Left lobe of liver (tissue), 2 donors: ENCODE measurements at places on chromosomes 16 and 17.

DNA sequence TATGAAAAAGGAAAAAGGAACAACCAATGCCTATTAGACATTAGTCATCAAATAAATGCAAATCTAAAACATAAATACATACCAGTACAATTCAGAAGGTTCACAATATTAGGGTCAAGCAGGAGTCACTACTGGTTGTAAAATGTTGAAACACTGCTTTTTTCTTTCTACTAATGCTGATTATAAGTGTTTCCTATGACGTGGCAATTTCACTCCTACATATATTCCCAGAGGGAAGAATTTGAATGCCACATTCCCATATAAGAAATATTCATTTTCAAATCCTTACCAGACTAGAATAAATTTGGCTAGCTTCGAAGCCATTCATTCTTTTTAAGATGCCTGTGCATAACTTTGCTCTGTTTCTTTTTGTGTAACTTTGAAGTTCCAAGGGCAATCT, 2.6 kb upstream of the KRTAP9-2 start:
- DNase-seq = no peak

DNA sequence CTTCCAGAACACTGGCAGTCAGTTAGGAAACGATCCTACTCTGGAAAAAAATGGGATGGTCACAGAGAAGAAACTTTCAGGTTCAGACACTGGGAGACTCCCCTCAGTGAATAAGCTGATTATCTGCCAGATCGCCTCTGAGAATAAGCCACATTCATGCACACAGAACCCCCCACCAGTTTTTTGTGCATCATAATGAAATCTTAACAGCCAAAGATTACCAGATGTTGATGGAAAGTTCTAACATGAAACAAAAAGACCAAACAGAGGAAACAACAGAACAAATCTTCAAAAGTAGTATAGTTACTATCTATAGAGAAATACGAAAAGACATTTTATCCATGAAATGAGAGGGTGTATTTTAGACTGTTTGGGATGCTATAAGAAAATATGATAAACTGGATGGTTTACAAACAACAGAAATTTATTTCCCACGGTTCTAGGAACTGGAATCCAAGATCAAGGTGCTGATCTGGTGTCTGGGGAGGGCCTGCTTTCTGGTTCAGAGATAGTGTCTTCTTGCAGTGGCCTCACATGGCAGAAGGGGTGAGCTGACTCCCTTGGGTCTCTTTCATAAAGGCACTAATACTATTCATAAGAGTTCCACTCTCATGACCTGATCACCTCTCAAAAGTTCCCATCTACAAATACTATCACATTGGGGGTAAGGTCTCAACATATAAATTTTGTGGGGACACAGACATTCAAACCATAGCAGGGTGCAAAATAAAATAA, 8.0 kb upstream of the AMZ2 start:
- DNase-seq = no peak

- DNase-seq = no peak
Measured at GRCh38 chr16:56807011-56807675, 57.9 kb upstream of the SLC12A3 start.

DNA sequence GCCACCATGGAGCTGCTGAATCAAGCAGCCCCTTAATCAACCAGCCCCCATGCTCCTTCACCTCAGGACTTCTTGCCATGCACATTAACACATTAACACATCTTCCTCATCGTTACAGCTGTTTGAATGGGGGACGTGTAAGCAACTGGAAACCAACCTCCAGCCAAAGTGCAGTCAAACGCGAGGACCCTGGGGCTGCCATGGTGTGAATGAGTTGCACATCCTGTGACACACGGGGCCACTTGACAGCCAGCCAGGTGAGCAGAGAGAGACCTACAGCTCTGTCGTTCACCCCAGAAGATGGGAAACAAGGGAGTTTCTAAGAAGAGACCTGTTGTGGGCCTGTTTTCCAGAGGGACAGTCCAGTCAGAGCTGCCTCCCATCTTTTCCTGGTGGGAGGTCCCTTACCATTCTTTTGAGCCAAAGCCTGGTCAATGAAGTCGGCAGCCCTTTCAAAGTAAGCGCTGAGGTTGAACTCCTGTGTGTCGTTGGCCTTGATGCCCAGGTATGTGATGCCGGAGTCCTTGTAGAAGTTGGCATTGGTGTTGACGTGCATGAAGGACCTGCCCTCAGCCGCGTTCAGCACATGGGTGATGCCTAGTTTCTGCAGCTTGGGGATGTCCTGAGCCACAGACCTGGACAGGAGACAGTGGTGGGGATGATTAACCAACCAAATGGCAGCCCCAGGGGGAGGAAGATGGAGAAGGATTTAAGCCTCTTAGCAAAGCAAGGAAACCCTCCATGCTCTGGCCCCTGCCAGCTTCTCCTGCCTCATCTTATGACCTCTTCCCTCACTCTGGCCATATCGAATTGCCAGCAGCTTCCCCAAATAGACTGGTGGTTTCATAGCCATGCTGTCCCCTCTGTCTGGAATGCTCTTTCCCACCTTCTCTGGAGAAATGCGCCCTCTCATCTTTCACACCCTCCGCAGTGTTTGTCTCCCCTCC, 4.2 kb downstream of the DUSP3 start:
- no peak for DNase-seq

GRCh38 chr17:47239967-47240651, 13.5 kb upstream of the ITGB3 start:
- DNase-seq = peak; percentile 59

DNA sequence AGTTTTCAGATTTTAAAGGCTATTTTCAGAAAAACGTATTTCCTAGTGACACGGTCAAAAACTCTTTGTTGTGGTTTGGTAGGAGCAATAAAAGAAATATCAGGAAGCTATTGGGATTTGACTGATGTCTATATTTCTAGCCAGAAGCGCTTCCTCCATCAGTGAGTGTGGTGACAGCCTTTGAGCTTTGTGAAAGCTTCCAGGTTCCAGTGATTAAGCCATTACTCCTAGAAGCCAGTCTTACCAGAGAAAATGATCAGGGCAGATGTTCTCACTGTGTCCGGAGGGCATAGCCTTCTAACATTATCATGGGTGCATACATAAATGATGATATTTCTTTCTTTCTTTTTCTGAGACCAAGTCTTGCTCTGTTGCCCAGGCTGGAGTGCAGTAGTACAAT, 39.6 kb downstream of the MAP2K6 start:
- no peak for DNase-seq

GRCh38 chr16:11329891-11330290, 15.4 kb upstream of the RMI2 start:
- DNase-seq = no peak

- no peak for DNase-seq
Measured at GRCh38 chr17:4807605-4808377, 839 bp downstream of the PLD2 start.

GRCh38 chr17:4858068-4858881, 25.1 kb downstream of the MINK1 start:
- no peak for DNase-seq

- DNase-seq = peak; percentile 33
Measured at GRCh38 chr17:250487-251300, 69.2 kb upstream of the DOC2B start.

DNA sequence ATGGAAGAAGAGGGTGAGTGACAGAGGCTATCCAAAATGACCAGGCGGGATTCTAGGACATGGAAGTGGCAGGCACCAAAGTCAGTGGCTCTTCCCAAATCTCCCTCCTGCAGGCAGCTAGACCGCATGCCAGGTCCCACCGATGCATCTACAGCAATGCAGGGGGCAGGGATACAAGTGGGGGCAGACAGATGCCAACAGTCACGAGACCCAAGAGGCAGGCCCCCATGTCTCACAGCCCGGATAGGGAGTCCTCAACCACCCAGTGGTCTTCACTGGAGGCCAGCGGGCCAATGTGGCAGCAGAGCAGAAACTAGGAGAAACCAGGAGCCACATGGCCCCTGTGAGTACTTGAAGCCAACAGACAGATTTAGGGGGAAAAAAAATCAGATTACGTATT, 20.0 kb downstream of the NPLOC4 start:
- DNase-seq = no peak

GRCh38 chr16:84826558-84826941, 6.8 kb downstream of the CRISPLD2 start:
- DNase-seq = no peak

GRCh38 chr17:79965806-79966205, 69.9 kb downstream of the TBC1D16 start:
- peak; percentile 28 for DNase-seq

DNA sequence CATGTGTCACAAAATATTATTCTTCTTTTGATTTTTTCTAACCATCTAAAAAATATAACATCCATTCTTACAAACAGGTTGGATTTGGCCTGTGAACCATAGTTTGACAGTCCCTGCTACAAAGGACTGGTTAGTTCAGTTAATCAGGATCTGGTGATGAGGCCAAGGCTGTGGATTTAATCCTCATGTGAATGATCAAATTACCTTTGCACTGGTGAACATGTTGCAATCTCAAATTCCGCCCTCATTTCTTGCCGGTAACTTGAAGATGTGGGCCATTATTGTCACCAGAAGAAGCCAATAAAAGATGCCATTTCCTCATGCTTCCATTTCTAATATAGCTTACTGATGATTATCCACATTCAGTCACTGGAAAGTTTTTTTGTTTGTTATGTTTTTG, 35.3 kb upstream of the YPEL2 start:
- DNase-seq = no peak

GRCh38 chr17:73600103-73600871, 44.0 kb downstream of the SDK2 start:
- no peak for DNase-seq

DNA sequence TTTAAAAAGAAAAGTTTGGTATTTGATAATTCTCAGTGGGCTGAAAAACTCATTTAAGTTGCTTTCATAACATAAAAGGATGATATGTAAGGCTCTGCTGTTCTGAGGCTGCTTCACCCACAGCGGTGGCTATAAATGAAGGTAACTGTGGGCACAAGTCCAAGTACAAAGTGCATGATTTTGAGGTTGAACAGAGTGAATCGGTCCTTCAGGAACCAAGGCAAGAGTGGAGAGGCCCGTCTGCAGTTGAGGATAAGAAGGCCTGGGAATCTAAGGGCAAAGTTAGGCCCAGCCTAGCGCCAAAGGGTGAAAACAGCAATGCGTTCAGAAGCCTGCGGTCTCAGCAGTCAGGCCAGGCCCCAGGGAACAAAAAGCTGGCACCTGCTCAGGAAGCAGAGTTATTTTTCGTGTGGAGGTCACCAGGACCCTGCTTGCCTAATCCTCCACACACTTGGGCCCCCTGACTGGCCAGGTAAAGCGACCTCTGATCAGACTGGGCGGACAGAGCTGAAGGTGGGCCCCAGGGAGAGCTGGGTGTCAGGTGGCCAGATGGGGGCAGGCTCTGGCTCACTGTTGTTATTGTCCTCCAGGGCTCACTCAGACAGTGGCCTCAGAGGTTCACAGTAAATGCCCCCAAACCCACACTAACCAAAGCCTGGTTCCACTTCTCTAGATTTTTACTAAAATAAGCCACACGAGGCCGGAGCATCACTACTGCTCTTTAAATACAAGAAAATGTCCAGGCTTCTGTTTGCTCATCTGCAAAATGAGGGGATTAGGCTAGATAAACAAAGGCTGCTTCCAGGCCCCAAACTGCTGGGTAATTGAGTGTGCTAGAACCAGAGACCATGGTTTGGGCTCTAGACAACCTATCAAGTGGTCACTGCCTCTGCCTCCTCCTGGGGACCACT, 46.5 kb downstream of the TEX2 start:
- DNase-seq = peak; percentile 61

GRCh38 chr17:66438101-66438500, 135.7 kb downstream of the PRKCA start:
- DNase-seq = no peak

DNA sequence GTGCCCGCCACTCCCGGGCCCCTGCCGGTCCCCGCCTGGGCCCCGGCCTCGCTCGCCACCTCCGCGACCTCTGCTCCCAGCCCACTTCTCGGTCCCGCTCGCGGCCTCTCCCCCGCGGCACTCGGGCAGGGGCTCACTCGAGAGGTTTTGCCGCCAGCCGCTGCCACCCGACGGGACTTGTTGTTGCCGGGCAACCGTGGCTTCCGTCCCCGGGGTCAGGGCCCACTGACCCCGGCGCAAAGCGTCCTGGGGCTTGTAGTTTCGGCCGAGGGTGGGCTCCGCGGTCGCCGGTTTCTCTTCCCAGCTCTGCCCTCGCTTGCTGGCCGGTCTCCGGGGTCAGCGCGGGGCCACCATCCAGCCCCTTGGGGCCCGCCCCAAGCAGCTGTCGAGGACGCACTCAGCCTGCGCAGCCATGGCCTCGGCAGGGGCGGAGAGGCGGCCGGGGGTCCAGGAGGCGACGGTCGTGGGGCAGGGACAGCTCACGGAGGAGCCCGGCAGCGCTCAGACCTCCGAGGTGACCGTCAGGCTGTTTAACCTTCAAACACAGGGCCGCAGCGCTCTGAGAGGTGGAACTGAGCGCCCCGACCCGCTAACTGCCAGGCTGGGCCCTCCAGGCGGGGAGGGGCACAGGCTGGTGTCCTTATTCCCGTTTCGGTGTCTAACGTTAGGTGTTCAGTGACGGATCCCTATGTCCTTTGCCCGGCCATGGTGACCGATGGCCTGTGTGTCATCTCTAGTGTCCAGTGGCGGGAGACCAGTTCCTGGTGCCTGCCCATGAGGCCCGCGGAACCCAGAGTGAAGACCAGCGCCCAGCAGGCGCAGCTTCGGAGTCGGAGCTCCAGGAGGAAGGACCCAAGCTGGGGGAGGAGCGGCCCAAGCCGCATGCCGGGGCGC, at the start of the genes C16orf86 and ENKD1:
Gene C16orf86 (plus strand): TSS at position 256 of the 894 bp plus-strand sequence. CDS start 157 bp downstream, at position 413.
Gene ENKD1 (minus strand): TSS at position 192 of the 894 bp plus-strand sequence. CDS start 308 bp downstream, outside the sequence.
- DNase-seq = peak; percentile 91

DNA sequence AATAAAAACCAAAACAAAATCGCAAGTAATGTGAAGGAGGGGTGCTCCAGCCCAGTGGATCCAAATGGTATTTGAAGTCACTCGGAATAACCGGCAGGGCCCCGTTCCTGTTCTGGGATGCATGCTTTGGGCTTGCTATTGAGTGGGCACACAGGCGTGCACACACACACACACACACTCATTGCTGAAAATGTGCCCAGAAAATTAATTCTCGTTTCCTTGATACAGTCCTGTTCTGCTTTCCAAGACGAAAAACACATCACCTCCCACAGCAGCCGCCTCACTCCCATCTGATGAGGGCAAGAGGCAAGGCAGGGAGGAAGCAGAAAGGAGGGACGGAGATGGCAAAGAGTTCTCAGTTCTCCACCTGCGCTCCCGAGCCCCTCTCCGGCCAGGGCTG, 62.2 kb upstream of the SDK2 start:
- no peak for DNase-seq

- peak; percentile 45 for DNase-seq
Measured at GRCh38 chr16:48622456-48623303, 12.7 kb upstream of the N4BP1 start.

DNA sequence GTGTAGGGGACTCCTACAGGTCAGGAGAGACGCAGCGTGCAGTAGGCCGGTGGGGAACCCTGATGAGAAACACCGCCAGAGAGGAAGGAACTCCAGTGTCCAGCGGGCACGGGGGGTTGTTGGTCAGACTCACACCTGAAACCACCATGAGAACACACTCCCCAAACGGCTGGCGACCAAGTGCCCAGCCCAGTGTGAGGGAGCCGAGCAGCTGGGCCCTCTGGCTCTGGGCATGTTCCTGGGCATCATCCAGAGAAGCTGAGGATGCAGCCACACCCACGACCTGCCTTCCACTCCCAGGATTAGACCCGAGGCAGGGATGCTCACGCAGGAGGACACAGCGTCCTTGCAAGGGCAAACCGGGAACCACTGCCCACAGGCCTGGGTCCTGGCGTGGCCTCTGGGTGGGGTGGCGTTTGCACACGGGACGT, 108.3 kb upstream of the ZNF750 start:
- DNase-seq = no peak
